ENCODE measurements at places on chromosomes 12 and 14.

GRCh38 chr12:47164724-47165439 lies 85.1 kb upstream of the AMIGO2 start:
- peak; percentile 30 for DNase-seq

DNA sequence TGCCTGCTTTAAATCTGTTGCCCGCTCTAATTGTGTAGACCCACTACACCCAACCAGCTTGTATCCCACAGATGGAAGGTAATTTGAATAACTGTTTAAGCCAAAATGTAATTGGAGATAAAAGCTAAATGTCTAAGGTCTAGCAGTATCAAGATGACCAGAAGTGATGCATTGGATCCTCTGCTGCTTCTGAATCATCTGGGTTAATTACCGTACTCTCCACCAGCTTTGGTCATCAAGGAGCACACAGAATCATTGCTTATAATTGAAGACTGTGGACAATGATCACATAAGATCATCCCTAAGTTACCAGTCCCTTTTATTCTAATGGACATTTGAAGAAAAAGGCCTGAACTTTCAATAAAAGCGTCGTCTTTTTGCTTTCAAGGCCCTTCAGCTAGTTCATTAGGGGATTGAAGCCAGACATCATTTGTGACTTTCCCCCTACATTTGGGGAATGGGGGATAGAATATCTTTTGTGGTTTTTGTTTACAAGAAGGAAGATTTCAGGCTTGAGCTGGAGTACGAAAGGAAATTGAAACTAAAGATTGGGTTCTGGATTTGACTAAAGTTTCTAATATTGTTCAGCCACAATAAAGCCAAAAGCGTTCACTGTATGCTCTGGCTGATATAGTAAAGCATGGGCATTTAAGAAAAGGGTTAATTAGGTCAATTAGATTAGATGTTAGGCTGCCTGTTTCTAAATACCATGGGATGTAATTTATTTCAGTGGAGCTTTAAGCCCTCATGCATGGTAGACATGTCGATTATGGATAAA lies 123.2 kb downstream of the CHST11 start:
- DNase-seq = no peak

DNA sequence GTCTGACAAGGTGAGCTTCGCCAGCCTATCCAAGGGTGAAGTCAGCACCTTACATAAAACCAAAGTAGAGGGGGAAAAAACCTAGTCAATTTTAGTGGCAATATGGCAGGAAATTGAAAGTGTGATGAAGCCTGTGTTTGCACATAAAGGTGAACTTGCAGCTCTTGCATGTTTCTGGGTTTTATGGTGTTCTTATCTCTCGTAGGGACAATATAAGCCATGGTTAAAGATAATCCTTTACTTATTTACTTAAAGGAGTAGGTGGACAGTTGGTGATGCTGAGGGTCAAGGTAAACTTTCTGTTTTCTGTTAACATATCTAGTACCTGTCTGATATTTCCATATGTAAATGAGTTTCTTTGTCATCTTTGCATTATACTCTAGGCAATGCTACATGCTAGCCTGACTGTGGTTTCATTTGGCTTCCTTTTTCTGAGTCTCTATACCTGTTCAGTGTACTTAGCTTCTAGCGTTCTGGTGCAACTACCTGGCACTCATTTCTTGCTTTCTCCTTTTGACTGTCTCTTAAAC lies 32.8 kb downstream of the CCDC91 start:
- DNase-seq = no peak

GRCh38 chr12:107519906-107520859 lies 165.4 kb upstream of the PWP1 start:
- no peak for DNase-seq

DNA sequence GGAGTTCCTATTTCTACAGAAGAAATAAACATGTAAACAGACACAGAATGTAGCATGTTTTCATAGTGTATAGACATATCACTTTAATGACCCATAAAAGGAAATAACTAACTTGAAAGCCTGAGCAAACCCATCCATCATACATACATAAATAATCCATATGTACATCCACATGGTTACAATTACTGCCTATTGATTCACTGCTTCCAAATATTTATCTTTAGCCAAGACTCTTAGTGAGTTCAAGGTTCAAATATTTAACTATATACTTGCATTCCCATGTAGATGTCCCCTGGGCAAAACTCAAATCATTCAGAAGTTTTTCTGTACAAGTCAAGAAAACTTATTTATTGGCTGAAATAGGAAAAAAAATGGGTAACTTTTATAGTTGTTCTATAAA lies 95.4 kb downstream of the CCER1 start:
- DNase-seq = no peak

DNA sequence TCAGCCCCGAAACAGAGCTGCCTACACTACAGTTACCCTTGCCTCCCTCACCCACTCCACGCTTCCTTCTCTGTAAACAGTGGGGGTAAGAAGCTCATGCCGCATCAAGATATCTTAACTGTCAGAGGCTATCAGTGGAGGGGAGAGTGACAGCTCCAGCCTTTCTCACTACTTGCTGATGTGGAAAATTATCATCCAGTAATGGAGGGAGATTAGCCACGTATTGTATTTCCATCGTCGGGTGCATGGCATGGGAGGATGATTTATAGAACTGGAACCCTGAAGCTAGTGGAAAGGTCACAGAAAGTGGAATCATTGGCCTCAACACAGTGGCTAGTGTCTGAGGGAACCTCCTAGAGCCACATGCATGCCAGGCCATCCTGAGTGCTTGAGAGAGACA lies 270.9 kb upstream of the FKBP4 start:
- no peak for DNase-seq

- DNase-seq = no peak
Observed at GRCh38 chr12:67520606-67521005, 127.9 kb upstream of the DYRK2 start.

DNA sequence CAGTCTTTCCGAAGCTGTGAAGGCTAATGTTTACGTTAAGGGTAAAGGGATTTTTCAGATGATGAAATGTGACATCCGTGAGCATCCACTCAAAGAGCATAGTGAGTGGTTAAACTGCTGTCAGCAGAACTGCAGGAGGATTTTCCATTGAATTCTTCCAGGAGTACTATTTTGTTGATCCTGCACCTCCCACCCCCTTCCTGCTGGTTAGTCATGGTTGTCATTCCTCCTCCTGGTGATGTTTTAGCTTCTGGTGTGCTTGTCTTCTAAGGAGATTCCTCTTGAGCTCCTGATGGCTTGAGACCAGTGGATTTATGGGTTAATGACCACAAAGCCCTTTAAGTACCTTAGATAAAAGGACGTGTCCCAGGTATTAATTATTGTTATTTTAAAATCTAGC lies 2.4 kb upstream of the GPRC5D start:
- peak; percentile 20 for DNase-seq

DNA sequence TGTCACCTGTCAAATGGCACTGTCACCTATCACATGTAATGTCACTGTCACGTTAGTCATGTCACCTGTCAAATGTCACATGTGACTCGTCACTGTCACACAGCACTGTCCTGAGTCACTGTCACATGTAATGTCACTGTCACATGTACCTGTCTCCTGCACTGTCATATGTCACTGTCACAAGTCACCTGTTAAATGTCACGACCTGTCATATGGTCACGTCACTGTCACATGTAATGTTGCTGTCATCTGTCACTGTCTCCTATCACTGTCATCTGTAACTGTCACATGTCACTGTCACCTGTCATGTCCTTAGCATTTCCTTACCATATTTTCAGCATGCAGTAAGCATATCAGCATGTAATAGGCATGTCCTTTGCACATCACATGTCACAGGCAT lies 27.1 kb upstream of the TESC start:
- DNase-seq = no peak

- no peak for DNase-seq
Observed at GRCh38 chr12:66025477-66025876, 105.1 kb downstream of the LLPH start.

GRCh38 chr12:118063576-118064391 lies 2.8 kb upstream of the WSB2 start:
- DNase-seq = no peak

- no peak for DNase-seq
Observed at GRCh38 chr14:93838238-93838637, 50.0 kb upstream of the PRIMA1 start.

DNA sequence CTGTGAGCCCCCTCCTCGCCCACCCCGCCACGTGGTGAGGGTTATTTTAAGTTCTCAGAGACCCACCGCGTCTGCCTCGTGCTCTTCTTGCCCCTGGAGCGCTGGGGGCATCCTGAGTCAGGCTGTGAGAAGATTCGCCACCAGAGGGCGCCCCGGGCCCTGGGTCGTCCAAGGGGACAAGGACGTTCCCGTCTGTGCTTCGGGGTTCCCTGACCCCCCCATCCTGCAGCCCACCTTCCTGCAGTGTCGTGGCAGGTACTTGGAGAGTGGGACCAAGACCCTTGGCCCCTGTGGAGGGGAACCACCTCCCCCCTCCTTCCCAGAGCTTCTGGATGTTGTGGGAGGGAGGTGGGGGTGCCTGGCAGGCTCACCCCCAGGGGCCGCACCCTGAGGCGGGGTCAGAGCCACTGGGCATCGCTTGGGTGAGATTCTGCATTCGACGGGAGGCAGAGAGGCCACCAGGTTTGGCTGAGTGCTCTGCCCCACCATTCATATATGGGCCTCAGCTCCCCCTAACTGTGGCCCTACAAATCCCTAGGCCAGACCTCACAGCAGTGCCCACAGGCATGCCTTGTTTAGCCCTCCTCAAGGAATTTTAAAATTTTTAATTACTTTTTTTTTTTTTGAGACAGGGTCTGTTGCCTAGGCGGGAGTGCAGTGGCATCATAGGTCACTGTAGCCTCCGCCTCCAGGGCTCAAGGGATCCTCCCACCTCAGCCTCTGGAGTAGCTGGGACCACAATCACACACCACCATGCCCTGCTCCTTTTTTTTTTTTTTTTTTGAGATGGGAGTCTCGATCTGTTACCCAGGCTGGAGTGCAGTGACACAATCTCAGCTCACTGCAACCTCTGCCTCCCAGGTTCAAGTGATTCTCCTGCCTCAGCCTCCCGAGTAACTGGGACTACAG lies 17.0 kb downstream of the RHOF start:
- DNase-seq = peak; percentile 61

GRCh38 chr14:54347044-54347443 lies 49.8 kb upstream of the CDKN3 start:
- no peak for DNase-seq

DNA sequence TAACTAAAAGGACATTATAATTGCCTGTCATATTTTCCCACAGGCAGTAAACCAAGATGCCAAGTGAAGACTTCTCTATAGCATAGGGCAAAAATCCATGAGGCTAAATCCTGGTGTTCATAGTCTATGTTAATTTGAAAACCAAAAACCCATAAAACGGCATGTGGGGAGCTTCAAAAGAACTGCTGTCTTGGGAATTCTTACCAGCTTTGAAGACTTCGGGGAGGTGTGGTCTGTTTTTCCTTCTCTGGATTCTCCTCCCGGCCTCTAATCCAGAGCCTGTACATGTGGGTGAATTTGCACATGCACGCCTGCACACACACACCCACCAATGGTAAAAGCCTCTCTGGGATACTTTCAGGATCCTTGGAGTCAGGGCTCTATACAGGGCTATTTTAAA lies 61.9 kb upstream of the IFNG-AS1 start:
- DNase-seq = no peak

DNA sequence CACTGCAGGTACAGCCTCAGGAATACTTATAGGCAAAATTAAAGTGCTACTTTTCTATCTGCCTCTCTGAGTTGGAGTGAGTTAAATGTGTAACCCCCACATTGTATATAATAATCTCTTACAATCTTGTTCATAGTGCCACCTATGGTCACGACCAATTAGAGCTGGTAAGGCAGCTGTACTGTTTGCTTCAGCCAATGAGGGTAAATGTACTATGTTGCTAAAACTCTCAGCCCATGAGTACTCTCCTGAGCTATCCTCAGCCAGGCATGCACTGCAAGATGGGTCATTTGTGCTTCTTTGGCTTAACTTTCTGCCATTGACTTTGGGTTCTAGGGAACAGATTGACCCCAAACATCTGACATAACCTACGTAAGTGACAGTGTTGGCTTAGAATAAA lies 15.0 kb upstream of the MDM2 start:
- DNase-seq = peak; percentile 61

GRCh38 chr12:57632073-57632957 lies 686 bp downstream of the B4GALNT1 start:
- peak; percentile 48 for DNase-seq
